Brain microvascular endothelial cell (primary cell): ENCODE measurements at places on chromosomes 3 and 15.

DNA sequence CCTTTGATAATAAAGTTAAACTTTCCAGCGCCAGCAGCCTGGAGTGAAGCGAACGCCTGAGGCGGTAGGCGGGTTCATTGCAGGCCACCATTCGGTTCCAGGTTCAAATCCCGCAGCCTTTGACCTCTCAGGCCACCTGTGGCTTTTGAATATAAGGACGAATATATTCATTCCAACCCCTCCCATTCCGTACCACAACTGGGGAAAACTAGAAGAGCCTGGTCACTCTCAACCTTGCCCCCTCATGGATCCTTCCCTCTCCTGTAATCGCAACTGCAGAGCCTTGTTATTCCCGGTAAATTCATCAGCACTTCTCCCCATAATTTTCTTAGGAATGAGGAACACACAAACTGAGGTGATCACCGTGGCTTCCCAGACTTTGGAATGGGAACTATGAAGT is 35.2 kb downstream of the ZIC4 start:
- DNase-seq, result no peak

- no peak for DNase-seq
Measured at GRCh38 chr15:32642667-32643435, 1.3 kb downstream of the SCG5 start.

- no peak for DNase-seq
Measured at GRCh38 chr15:100464256-100464655, 64.5 kb downstream of the CERS3 start.

- DNase-seq, result no peak
Measured at GRCh38 chr3:43755516-43756200, 64.9 kb downstream of the ABHD5 start.

DNA sequence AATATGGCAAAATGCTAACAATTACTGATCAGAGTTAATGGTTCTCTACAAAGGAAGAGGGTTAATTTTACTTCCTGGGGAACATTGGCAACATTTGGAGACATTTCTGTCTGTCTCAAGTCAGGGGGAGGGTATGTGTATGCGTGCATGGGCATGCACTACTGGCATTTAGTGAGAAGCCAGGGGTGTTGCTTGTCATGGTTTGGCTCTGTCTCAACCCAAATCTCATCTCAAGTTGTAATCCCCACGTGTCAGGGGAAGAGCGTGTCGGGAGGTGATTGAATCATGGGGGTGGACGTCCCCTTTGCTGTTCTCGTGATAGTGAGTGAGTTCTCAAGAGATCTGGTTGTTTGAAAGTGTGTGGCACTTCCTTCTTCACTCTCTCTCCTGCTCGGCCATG is 28.3 kb upstream of the TNIK start:
- DNase-seq, result no peak

DNA sequence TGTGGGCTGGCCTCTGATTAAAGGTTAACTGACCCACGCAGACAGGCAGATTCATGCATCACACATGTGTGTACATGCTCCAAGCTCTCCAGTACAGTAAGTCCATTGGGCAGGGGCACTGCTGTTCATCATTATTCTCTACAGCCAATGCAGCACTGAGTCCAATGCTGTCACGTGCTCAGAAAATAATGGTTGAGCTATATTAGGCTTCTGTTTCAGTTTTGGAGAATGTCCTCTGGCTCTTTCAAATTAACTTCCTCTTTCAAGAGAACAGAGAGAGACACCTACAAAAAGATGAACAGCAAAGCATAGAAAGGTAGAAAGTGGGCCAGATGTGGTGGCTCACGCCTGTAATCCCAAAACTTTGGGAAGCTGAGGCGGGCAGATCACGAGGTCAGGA is 202.6 kb downstream of the MEX3B start:
- DNase-seq, result no peak

GRCh38 chr15:78032671-78033070 is 44.8 kb downstream of the TBC1D2B start:
- DNase-seq, result no peak

DNA sequence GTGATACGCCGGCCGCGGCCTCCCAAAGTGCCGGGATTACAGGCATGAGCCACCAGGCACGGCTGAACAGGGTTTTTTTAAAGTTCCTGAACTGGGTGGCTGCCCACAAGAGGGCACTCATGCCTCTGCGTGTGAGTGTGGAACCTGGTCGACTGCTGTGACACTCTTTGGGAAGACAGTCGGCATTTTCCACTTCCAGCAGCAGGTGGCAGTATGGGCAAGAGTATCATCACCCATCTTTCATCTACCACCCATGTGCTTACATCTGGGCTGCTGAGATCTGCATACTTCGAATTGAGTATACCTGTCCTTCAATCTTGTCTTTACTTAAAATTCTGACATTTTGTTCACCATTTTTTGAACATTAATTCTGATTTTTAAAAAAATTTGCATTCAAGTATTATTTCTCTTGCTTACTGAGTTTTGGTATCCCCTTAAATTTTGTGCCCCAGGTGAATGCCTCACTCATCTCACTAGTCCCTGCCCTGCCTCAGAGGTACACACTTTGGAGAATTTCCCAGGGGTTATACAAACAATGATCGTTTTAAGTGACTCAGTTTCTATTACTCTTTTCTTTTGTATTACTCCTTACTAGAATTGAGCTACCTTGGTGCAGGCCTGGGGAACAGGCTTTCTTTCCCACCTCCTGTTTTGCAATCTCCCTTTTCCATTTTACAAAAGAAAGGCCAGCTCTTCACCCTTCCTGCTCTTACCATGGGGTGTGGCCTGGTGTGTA is 11.8 kb downstream of the CLEC3B start:
- DNase-seq, result peak; percentile 94

DNA sequence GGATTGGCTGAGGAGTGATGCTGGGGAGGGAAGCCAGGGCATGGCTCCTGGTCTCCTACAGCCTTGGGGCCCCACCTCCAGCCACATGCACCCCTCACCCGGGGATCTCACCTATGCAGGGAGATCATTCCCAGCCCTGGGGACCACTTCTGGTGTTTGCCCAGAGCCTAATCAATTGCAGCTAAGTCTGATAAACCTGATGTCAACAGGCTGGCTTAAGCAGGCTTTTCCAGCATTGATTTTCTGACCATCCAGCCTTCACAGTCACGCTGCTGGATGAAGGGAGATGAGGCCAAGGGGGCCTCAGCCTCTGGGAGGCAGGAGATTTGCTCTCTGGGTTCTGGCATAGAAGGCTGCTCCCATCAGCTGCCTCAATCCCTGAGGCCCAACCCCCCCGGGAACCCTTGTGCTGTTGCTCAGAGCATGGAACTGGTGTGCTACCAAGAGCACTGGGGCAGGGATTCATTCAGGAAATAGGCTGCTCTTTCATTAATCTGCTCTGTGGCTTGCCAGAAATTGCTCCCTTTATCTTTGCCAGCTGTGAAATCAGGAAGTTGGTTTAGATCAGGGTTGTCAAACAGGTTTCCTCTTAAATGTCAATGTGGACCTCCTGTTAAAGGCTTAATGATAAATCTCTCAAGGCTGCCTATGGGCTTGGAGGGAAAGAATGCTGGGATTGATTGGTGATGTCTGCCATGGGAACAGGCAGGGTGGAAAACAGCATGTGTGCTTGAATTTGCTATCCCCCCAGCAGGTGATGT is 19.0 kb downstream of the FAM3D start:
- DNase-seq, result no peak

GRCh38 chr3:78992400-78992799 is 775.4 kb downstream of the ROBO1 start:
- no peak for DNase-seq

GRCh38 chr15:88003541-88004327 is 252.8 kb downstream of the NTRK3 start:
- DNase-seq, result no peak

GRCh38 chr3:159236321-159236720 is 434.5 kb downstream of the MFSD1 start:
- no peak for DNase-seq

GRCh38 chr3:46931631-46932331 is 44.8 kb downstream of the CCDC12 start:
- peak; percentile 41 for DNase-seq

- DNase-seq, result no peak
Measured at GRCh38 chr3:76627236-76627635, 412.7 kb upstream of the ROBO2 start.

DNA sequence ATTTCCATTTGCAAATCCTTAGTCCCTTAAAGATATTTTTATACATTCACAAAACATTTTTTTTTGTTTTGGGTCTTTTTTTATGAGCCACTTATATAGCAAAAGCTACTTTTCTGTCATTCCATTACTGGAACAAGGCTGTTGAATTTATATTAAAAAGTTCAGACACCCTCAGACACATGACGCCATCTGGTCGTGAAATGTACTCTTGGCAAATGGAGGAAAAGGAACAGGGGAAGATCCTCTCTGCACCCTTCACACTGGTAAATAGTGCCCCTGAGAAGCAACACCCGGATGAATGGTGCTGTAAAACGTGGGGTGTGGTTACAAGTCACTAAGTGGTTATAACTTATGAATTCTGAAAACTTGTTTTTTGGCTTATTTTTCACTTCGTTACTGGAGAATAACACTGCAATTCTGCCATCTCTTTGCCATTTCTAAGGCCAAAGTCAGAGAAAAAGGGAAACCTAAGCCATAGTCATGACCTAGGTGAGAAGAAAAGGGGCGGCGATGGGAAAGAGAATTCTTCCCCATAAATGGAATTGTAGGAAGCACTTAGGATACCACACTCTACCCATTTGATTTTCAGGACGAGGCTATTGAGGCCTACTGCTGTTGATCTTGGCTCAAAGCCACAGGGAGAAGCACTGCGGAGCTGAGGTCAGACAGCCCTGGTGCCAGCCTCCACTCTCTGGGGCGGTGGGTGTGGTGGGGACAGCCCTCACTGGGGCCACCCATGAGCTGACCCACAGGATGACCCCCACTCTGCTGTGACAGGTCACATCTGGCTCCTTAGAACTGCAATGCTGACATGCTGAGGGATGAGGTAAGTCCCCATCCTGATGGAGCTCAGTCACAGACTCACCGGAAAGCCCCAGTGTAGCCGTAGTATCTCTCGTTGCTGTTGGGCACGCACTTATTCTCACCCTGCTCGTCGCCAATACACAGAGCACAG is 21.9 kb downstream of the LTF start:
- peak; percentile 19 for DNase-seq
